Activated T-helper 1 cell treated with anti-CD3 and anti-CD28 coated beads, Interleukin-2, amount 50 U/mL, for 16 hours (primary cell): ENCODE measurements at places on chromosomes 7 and 10.

DNA sequence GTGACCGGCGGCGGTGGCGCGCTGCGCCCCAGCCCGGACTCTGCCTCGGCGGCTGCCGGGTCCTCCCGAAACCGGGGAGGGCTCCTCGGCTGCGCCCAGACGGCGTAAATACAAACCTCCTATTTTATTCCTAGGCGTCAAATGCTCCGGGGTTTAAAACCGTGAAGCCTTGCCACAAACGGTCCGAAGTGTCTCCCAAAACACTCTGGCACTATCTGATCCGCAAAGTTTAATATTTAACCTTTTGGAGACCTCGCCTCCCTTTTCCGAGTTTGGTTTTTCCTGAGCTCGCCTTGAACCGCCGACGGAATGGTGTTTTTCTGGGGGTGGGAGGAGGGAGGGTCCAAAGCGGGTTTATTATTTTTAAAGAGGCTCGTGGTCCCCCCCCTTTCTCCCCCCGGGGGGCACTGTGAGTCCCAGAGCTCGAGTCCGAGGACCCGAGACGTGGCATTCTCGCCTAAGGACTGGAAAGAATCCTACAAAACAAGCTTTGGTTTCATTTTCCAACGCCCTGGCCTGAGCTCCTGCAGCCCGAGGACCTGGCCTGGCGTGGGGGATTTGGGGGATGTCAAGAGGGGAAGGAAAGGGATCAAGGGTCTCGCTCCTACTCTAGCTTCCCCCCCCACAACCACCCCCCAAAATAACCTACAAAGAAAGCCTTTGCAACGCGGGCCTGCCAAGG is 1.8 kb downstream of the TNRC18 start:
- no peak for DNase-seq

- no peak for DNase-seq
These were observed 880 bp upstream of the MGAM2 start for GRCh38 chr7:142110638-142111037.

DNA sequence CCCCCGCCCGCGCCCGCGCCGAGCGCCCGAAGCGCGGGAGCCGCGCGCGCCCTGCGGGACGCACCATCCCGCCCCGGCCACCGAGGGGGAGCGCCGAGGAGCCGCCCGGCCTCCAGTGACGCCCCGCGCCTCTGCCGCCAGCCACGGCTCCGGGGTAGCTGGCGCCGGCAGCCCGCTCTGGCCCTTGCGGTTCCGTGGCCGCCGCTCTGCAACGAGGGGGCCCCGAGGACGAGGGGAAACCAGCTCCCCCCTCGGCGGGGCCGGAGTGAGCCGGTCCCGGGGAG is at the start of gene PAXIP1:
Gene PAXIP1, minus strand, starts transcription at position 33 of the 284 bp plus-strand sequence. CDS start 195 bp downstream, outside the sequence.
- no peak for DNase-seq

GRCh38 chr7:47432671-47433563 is 149.0 kb downstream of the TNS3 start:
- no peak for DNase-seq

GRCh38 chr10:59622320-59623132 is 87.1 kb downstream of the SLC16A9 start:
- no peak for DNase-seq

DNA sequence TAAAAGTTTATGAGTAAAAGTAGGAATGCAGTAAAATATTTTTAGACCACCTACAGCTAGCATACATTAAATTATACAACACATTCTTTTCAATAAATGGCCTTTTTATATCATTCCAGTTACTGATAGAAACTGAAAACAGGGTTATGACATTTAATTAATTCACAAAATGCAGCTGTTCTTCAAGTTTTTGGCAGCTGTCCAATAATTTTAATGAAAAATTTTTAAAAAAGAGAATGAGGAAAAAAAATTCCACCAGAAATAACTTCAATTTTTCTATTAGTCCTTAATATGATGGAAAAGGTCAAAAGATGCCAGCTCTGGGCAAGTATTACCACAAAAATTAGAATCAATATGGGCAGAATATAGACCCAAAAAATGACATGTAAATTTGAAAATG is 11.9 kb upstream of the LRRC72 start:
- no peak for DNase-seq

GRCh38 chr10:59907918-59908807 is 1.8 kb upstream of the CCDC6 start:
- DNase-seq, result peak; percentile 17

DNA sequence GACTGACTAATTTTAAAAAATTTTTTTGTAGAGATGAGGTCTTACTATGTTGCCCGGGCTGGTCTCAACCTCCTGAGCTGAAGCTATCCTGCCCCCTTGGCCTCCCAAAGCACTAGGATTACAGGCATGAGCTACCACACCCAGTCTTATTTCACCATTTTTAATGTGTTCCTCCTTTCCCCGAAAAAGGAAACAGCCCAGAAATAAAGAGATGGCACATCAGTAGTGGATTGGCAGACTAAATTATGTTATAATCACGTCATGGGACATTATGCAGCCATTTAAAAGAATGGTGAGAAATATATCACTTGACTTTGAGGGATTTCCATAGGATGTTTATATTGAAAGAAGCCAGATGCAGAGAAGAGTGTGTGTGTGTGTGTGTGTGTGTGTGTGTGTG is 40.5 kb downstream of the CAPZA2 start:
- DNase-seq, result no peak

DNA sequence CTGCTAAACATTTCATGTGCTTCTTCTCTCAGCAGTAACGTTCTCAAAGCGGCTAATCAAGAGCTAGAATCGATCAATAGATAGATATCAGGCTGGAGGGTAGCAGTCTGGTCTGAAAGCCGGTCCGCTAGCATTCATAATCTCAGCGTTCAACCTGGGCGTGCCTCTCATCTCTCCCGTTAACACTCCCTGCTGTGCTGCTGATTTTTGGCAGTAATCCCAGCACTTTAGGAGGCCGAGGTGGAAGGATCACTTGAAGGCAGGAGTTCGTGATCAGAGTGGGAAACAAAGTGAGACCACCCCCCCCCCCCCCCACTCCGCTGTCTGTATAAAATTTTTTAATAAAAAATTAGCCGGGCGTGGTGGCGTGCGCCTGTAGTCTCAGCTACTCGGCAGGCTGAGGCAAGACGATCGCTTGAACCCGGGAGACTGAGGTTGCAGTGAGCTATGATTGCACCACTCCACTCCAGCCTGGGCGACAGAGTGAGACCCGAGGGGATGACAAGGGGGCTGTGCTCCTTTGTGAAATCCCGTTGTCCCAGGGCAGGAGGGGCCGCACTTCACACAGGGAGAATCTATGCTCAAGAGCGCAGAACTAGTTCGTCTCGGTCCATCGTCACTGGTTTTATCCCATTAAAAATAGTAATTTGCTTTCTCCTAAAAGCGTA is 624 bp upstream of the CEP55 start:
- peak; percentile 5 for DNase-seq

DNA sequence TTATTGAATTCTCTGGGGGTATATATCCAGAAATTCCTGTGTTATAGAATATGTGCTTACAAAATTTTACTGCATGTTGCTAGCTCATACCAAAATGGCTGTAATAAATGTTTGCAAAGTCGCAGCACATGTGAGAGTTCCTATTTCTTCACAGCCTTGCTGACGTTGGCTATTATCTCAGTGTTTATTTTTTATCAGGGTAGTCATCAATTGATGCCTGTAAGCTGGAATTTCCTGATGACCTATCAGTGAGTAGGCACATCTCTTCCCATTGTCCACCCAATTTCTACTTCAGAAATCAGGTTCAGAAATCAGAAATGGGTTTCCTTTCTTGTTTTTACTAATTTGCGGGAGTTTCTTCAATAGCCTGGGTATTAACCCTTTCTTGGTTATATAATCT is 268.1 kb upstream of the FZD8 start:
- DNase-seq, result no peak

DNA sequence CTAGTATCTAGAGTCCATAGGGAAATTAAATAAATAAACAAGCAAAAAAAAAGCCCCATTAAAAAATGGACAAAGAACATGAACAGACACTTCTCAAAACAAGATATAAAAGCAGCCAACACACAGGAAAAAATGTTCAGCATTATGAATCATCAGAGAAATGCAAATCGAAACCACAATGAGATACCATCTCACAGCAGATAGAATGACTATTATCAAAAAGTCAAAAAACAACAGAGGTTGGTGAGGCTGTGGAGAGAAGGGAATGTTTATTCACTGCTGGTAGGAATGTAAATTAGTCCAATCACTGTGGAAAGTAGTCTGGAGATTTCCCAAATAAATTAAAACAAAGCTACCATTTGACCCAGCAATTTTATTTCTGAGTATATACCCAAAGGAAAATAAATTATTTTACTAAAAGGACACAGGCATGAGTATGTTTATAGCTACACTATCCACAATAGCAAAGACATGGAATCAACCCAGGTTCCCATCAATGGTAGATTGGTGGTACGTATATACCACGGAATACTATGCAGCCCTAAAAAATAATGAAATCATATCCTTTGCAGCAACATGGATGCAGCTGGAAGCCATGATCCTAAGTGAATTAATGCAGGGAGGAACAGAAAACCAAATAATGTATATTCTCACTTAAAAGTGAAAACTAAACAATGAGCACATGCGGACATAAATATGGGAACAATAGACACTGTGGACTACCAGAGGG is 366.5 kb upstream of the SEMA3C start:
- no peak for DNase-seq

DNA sequence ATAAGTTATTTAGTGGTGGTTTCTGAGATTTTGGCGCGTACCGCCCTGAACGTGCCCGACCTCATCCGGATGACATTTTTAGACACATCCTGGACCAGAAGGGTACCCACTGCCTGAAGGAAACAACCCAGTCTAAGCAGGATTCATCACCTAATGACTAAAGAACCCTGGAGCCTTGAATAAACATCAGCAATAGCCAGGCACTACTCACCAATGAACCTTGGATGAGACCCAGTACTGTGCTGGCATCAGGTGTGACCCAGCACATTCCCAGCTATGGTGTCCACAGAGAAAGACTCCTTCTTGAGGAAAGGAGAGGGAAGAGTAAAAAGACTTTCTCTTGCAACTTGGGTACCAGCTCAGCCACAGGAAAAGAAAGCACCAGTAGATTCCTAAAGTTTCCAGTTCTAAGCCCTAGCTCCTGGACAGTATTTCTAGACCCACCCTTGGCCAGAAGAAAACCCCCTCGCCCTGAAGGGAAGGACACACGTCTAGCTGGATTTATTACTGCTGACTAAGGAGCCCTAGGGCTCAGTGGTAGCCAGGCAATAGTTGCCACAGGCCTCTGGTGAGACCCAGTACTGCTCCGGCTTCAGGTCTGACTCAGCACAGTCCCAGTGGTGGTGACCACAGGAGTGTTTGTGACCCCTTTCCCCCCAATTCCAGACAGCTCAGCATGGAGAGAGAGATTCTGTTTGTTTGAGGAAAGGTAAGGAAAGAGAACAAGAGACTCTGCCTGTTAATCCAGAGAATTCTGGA is 32.5 kb downstream of the ZNF277 start:
- DNase-seq, result no peak

DNA sequence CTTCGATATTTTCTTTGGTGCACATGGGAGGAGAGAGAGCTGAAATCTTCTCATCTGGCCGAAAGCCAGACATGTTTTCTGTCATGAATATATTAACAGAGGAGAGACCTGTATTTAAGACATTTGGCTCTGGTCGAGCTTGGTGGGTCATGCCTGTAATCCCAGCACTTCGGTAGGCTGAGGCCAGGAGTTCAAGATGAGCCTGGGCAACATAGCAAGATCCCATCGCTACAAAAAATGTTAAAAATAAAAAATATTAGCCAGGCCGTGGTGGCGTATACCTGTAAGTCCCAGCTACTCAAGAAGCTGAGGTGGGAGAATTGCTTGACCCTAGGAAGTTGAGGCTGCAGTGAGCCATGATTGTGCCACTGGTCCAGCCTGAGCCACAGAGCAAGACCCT is 21.9 kb upstream of the GATA3 start:
- no peak for DNase-seq
